Activated CD4-positive, alpha-beta T cell treated with anti-CD3 and anti-CD28 coated beads, Interleukin-2, amount 50 U/mL, for 1 hour (primary cell): ENCODE measurements at places on chromosomes 1 and 21.

- peak; percentile 85 for DNase-seq
Measured at GRCh38 chr1:152052606-152053005, 15.8 kb upstream of the S100A11 start.

DNA sequence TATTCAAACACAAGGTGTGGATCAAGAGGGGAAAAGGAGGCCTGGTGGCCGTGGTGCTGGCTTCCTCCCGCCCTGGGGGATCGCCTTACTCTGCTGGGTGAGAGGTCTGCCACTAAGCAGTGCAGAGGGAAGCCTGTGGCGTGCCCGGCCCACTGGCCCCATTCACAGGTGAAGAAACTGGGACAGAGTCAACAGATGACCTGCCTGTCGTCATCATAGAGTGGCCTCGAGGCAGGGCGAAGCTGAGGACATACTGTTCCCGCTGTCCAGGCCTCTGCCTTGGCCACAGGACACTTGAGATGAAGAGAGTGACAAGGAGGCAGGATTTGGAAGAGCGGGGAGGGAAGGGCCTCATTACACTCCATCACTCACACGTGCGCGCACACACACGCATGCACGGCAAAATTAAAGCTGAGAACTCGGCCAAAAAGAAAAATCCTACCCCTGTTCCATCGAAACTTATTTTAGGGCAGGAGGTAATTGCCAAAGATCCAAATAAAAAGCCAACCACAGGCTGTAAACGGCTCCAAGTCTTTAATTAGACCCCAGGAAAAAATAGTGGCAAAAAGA, 50.5 kb downstream of the CASZ1 start:
- DNase-seq = no peak

GRCh38 chr1:193408782-193409293, 222.4 kb upstream of the B3GALT2 start:
- DNase-seq = peak; percentile 17

- DNase-seq = no peak
Measured at GRCh38 chr1:51168936-51169335, 66.9 kb downstream of the C1orf185 start.

DNA sequence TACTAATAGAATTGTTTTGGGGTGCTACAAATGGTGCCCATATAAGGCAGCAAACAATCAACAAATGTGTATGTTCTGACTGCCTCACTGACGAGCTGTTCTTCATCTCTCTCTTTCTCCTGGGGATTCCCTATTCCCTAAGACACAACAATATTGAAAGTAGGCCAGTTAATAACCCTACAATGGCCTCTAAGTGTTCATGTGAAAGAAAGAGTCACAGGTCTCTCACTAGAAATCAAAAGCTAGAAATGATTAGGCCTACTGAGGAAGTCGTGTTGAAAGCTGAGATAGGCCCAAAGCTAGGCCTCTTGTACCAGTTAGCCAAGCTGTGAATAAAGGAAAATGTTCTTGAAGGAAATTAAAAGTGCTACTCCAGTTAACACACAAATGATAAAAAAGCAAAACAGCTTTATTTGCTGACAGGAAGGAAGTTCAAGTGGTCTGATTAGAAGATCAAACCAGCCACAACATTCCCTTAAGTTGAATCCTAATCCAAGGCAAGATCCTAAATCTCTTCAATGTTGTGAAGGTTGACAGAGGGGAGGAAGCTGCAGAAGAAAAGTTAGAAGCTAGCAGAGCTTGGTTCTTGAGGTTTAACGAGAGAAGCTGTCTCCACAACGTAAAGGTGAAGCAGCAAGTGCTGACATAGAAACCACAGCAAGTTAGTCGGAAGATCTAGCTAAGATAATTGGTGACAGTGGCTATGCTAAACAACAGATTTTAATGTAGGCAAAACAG, 26.3 kb downstream of the ATP2B4 start:
- no peak for DNase-seq

DNA sequence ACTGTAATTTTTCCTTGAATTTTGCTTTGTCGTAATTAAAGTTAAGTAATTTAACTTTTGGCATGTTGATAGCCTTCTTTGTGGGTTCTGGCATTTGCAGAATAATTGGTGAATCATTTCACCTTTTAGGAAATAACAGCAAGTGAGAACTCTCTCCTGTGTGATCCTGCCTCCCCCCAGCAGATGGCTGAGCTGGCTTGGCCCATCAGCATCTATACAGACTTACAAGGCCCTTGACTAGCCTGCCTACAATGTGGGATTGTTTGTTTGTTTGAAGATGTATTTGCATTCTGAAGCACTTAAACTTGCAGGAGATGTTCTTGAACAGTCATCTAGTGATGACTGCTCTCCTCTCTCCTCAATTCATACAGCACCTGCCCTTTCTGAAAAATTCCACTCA, 55.9 kb downstream of the MACO1 start:
- DNase-seq = no peak

DNA sequence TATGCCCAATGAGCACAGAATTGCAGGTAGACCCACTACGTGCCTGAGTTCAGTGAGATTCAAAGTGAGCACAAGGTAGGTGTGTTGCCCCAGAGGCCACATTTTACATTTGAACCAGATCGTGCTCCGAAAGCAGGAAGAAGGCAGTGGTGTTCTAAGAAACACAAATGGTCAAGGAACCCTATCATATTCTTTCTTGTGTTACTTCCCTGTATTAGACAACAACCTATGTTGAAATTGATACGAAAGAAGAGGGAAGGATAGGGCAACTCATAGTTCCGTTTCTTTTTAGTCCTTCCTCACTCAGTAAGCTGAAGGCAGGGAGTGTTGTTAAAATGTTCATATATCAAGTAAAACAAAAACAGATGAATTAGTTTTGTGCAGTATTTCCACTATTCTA, 33.9 kb downstream of the OLFML2B start:
- DNase-seq = no peak

DNA sequence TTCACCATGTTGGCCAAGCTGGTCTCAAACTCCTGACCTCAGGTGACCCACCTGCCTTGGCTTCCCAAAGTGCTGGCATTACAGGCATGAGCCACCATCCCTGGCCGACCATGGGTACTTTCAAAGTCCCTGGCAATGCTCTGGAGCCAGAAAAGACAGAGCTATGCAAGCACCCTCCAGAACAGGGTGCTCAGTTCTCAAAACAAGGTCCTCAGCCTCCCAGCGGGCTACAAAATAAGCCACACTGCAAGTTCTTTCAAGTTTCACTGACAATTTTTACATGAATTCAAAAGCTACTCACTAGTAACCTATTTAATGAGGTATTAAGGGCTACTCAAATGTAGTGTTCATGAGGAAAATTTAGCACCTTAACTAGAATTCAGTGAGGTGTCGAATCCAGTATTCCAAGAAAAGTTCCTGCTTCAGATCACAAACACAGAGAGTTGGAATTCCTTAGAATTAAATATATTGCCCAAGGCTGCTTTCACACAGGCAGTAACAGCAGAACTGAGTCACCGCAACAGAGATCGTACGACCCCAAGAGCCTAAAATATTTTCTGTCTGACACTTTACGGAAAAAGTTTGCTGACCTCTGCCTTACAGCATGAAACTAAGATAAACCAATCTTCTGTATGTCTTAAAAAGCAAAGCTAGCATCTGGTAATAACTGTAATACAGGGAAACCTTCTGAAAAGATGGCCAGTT, 60.7 kb downstream of the HSF2BP start:
- no peak for DNase-seq

- DNase-seq = peak; percentile 22
Measured at GRCh38 chr1:17606826-17607440, 67.4 kb downstream of the ARHGEF10L start.

DNA sequence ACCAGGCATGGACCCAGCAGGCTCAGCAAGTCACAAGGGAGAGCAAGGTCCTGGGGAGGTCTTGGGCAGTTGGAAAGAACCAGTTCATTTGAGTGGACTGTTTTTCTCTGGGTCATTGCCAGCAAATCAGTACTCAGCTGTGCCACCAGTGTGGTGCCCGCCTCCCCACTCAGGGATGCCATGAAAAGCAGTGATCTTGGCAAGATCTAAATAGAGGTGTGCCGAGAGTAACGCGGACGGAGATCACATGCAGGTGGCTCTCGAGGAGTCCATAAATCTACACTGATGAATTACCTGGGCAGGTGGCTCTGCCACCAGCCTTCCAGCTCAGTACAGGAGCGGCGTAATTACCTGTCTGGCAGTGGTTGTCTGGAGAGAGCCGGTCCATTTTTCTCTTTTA, 642.2 kb downstream of the PTPRU start:
- no peak for DNase-seq

GRCh38 chr1:5992814-5993555, 760 bp upstream of the NPHP4 start:
- DNase-seq = no peak

DNA sequence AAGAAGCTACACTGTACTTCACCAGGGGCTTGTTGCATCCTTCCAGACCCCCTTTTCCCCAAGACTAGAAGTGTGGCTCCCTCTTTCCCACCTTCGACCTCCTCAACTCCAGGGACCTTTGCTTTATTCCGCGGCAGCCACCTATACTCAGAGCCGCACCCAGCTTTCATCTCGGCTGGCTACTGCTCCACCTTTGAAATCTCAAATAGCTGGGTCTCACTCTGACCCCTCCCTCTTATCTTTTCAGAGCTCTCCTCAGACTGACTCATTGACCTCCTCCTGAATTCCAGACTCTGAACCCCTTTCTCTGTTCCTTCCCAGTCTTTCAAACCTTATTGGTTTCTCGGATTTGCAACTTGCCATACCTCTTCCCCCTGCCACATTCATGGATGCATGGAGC, 144.7 kb upstream of the JUN start:
- no peak for DNase-seq

- no peak for DNase-seq
Measured at GRCh38 chr1:37038227-37039093, 4.1 kb upstream of the GRIK3 start.

DNA sequence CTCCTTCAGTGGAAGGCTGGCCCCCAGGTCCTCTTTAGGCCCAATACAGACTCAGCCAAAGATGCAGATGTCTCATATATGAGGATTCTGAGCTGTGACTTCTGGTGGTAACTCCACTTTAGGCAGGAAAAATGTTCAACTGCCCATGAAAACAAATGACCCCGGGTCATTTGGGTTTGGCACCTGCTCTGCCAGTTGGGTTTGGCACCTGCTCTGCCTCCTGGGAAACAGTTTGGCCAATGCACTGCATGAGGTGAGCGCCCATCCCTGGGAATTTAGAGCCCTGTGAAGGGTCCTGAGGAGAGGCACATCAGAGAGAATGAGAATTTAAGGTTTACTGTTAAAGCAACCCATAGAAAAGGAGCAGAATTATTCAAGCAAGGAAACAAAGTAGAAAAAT, 45.3 kb downstream of the B3GALT5 start:
- no peak for DNase-seq

DNA sequence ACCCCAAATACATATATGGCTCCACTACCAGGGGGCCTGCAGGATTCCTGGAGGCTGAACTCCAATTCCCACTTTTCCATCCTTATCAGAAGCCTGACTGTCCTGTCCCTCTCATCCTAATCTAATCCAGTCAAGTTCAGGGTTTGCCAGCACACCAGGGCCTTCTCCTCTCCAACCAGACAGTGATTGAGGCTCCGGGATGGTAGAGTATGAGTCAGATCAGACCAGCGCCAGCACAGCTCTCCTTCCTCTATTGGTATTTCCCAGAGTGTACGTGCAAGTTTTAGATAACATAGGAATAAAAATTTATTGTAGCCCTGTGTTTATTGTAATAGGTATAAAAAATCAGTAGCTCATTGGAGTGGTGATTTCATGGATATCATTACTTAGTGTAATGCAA, 24.5 kb upstream of the RCSD1 start:
- DNase-seq = no peak

- DNase-seq = no peak
Measured at GRCh38 chr1:22582661-22583635, 19.7 kb downstream of the EPHA8 start.

DNA sequence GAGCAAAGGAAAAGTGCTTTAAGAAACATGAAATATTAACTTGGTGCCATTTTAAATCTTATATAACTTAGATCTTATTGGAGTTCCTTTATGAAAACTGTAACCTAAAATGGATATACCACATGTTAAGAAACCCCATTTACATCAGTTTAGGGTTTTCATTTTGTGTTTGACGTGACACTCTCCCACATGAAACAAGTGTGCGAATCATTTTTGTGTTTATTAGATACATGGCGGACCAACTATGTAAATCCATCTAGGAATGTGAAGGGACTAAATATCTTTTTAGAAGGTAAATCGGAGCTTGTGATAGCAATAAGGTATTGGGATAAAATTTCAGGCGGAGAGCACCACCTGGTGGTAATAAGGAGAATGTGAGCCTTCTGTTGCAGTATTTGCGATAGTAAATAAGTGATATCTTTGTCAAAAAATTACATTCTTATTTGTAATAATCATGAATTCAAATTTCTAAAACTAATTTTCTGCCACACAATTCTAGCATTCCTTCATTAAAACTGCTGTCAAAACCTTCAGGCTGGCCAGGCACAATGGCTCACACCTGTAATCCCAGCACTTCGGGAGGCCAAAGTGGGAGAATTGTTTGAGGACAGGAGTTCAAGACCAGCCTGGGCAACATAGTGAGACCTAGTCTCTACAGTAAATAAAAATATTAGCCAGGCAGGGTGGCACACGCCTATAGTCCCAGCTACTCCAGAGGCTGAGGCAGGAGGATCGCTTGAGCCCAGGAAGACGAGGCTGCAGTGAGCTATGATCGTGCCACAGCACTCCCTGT, 31.3 kb downstream of the SMAP2 start:
- peak; percentile 30 for DNase-seq

DNA sequence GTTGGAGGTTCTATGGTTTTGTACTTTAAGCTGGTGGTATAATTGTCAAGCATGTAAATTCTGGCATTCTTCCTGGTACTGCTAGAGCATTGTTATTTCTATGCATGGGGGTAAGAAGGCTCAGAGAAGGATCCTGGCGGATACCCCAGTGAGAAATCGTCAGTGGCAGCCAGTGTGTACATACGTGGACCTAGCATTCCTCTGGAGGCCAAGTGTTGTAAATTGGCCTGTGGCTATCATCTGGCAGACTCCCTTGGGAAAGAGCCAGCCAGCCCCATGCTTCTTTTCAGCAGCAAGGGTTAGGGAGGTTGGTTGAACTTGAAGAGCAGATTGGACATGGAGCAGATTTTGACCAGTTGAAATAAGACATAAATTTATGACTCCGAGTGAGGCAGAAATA, 5.2 kb upstream of the AGO3 start:
- DNase-seq = no peak

GRCh38 chr1:242568666-242569065, 44.2 kb upstream of the PLD5 start:
- DNase-seq = no peak

DNA sequence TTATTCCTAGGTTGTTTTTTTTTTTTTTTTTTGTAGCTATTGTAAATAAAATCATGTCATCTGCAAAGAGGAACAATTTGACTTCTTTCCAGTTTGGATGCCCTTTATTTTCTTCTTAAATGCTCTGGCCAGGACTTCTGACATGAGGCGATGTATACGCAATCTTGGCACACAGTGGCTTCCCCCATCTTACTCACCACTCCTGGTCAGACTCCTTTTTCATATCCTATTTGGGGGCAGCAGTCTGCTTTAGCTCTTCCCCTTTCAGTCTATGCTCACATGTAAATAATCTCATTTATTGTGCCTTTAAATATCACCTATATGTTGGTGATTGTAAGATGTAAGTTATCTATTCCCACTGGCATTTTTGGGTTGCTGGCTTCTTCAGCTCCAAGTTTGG, 56.1 kb downstream of the SLAMF6 start:
- no peak for DNase-seq
